H9 (cell line): ENCODE measurements at places on chromosomes 7 and 10.

GRCh38 chr7:771234-772004, 44.3 kb upstream of the PRKAR1B start:
- DNase-seq: no peak

- DNase-seq: peak; percentile 56
Observed at GRCh38 chr7:44145479-44145968, 4.4 kb upstream of the MYL7 start.

DNA sequence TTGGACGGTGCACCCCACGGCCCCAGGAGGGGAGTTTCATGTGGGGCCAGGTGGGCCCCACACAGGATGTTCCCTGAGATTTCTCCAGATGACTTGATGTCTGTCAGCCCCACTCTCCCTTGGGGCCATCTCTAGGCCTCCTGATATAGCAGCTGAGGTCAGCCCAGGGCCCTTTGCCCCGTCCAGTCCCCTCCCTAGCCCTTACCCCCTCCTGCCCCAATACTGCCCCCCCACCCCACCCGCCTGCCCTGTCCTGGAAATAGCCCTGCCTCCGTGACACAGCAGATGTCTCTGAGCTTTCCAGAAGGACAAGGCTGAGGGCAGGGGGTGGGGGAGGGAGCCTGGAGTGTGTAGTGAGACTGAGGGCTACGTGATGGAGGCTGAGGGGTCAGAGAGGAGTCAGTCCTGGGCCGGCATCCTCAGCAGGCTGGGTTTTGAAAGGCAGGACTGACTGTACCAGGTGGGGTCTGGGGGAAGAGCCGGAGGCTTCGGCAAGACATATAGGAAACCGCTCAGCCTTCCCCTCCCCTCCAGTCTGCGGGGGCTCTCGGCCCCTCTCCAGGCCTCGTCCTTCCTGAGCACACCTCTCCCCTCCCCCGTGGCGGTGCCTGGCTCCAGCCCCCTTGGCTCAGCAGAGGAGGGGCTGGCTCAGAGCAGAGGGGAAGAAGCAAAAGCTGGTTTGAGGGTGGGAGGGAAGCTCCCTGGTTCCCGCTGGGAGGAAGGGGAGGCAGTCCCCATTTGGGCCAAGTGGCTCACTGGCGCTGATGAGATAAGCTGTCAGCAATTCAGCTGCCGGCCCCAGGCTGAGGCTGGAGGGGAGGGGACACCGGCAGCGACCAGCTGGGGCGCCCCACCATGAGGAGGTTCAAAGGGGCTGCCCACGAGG, 2.0 kb downstream of the FLNC start:
- DNase-seq: peak; percentile 78

DNA sequence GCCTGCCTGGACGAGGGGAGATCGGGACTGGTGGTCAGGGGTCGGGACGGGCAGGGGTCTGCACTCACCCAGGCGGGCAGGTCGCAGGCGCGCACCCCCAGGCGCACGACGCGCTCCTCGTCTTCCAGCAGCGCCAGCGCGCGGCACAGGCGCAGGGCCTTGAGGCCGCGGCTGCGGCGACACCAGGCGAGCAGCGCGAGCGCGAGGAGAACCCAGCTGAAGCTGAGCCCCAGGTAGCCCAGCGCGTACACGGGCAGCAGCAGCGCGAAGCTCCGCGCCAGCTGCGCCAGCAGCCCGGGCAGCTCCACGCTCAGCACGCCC, 328 bp downstream of the ESYT2 start:
- DNase-seq: peak; percentile 43

- no peak for DNase-seq
Observed at GRCh38 chr10:24465891-24466818, 257.2 kb downstream of the KIAA1217 start.

DNA sequence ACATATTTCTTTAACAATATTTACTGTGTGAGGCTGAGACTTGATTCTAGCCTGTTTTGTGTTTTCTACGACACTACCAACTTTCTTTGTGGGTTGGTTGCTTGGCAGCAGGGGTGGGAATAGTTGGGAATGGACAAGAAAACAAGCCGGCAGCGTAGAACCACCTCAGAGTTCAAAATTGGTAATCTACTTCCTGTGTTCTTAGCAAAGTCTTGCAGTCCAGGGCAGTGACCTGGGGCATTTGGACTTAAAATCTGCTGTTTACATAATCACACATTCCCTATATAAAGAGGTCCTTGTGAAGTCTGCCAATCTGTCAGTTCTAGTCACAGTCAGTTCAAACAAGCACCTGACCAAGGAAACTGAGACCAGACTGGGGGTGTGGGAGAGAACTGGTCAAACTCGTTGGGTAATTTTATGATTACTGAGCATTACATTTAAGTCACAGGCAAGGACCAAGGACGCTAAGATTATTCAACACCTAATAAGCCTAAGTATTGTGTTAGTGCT, 167.9 kb downstream of the CPEB3 start:
- no peak for DNase-seq

DNA sequence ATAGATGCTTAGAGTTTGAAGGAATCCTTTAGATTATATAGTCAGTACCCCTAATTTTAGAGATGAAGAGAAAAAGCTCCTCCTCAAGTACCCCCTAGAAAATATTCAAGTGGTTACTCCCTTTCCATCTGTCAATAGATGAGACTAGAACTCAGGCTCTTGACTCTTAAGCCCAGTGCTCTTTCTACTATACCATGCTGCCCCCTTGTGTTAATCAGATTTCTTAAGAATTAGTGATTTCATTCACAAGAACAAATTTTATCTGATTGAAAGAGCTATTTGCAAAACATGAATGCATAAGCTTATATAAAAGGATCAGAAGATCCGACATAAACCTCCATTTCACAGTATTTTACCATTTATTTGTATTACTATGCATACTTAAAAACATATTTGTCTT, 179.3 kb downstream of the TFEC start:
- DNase-seq: no peak

DNA sequence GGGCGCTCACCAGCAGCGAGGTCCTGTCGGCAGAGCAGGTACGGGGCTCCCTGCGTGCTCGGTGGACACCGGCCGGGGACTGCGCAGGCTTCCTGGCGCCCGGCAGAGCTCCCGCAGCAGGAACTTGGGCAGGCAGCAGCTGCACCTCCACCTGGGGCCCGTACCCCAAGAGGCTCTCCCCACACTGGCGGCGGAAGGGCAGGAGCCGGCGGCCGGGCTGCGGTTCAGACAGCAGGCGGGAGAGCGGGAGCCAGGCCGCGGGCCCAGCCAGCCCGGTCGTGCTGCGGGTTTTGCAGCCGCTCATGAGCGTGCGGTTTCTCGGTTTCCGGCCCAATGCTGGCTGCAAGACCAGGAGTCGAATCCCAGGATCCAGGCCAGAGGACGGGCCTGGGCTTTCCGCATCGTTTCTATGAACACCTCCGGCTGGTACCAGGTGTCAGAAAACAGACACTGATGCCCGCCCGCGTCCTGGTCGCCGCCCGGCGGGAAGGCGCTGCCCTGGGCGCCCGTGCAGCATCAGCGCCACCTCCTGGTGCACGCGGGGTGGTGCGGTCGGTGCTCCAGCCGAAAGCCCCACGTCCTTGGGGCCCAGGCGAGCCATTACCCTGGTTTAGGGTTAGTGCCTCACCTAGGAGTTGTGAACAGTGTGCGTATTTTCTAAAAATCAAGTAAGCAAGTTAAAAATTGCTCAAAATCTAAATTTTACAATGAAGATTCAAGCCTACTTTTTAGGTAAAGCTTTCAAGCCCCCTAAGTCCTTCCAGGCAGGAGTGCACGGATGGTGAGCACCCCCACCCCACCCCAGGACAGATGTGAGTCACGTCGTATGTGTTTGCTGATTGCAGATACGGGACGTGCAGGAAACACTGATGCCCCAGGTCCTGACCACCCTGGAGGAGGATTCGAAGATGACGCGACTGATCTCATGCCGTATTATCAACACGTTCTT, 47.4 kb upstream of the PRKAR1B start:
- peak; percentile 81 for DNase-seq

DNA sequence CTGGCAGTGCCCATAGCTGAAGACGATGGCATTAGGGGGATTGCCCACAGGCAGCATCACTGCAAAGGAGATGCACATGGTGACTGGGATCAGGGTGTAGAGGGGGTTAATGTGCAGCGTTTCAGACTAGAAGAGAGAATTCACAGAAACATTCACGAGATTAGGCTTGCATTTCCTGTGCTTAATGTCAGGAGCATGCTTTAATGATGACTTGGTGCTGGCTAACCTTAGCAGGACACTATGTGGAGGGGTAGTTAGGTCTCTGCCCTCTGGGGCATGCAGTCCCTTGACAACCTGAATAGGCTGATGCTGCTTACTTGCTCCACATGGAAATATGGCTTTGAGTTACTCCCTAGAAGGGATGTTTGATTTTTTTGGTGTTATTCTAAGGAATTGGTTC, 21.8 kb downstream of the STMP1 start:
- DNase-seq: no peak

- no peak for DNase-seq
Observed at GRCh38 chr10:103980288-103980906, 13.5 kb downstream of the SLK start.

DNA sequence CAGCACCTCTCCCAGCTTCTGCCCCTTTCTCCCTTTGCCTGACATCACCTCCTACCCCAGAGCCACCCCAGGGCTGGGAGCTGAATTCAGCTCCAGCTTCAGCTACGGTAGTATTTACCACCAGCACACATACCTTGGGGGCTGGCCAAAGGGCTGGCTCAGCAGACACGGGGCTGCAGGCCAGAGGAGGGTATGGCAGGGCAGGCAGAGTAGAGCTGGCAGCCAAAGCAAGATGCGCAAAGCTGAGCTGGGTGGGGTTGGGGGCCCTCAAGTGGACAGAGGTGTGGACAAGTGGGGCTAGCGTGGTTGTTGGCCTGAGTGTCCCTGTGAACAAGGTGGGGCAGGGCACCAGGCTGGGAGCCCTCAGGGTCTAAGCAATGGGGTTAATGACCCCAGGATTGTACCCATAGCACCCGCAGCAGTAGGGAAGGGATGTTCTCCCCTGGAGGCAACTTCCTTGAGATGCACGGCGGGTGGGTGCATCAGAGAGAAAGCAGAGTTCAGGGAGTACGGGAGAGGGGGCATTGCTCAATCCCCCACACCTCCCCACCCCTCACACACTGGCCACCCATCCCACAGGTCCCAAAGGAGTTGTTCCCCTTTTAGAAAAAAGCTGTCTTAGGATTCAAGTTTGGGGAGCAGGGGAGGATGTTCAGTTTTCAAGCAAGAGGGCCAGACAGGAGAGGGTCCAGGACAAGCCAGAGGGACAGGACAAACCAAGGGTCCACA, 8.0 kb downstream of the VSIR start:
- DNase-seq: no peak

DNA sequence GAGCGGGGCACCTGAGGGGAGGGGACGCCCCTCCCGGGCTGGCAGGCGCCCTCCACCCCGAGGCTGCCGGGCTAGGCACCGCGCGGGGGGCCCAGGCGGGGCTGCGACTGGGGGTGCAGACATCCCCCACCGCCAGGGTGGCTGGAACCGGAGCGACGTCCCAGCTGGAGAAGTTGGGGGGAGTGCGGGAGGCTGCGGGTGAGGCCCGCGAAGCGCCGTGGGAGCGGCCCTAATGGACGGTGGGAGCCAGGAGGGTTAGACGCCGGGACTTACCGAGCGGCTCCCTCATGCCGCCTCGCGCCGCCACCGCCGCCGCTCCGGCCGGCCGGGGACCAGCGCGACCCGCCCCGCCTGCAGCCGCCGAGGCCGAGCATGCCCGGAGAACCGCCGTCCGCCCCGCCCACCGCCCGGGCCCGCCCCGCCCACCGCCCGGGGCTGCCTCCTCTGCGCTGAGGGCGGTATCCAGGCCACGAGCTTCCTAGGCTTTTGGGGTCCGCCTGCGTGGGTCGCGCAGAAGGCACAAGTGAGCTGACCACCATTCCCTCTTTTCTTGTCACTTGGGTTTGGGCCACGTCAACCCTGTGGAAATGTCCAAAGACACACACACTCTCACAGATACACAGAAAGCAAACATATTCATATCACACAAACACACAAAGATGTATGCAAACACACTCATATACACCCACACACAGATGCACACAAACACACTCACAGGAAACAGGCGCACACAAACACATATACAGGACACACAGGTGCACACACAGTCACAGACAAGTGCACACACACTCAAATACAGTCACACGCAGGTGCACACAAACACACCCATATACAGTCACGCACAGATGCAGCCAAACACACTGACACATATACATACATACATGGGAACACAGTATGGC, at the start of gene JCAD:
Gene JCAD, minus strand, starts transcription at position 378 of the 899 bp plus-strand sequence. CDS start 11,774 bp downstream, outside the sequence.
- peak; percentile 77 for DNase-seq

DNA sequence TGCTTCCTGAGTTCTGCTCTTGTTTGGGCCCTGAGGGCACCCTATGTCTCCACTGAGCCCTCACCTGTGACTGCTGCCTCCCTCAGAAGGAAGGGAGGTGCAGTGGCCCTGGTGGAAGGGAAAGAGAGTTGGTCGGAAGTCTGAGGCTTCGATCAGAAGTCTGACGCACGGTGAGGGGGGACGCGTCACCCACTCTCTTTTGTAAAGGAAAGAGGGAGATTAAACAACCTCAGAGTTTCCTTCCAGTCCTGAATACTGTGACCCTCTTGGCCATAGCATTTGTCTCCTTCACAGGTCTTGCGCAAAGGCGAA, 31.4 kb upstream of the TRIM8 start:
- DNase-seq: no peak

- no peak for DNase-seq
Observed at GRCh38 chr7:140200061-140200989, 23.5 kb upstream of the KDM7A start.

DNA sequence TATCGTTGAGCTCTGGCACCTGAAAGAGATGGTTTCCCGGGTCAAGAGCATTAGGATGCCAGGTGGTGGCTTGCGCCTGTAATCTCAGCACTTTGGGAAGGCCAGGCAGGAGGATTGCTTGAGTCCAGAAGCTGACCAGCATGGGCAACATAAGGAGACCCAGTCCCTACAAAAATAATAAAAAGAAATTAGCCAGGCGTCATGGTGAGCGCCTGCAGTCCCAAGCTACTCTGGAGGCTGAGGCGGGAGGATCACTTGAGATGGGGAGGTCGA, 6.1 kb upstream of the KCP start:
- DNase-seq: no peak

- DNase-seq: no peak
Observed at GRCh38 chr10:104437226-104437625, 83.6 kb downstream of the CFAP58 start.

DNA sequence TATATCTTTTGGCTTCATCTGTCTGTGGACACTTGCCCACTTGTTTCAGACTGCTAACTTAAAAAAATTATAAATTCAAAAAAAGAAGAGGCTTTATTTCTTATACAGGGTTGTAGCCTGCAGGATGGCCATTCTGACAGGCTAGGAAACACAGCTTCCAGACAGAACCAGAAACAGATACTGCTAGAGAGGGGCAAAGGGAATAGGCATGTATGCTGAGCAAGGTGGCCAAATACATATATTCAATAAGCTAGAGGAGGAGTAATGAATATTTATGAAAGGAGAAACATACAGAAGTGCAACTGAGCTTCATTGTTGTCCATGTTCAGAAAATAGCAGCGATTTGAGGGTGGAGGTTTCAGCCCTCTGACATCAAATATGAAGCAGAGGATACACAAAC, 22.0 kb upstream of the MAGI2 start:
- DNase-seq: no peak

GRCh38 chr10:58158806-58159205, 108.9 kb downstream of the IPMK start:
- no peak for DNase-seq

DNA sequence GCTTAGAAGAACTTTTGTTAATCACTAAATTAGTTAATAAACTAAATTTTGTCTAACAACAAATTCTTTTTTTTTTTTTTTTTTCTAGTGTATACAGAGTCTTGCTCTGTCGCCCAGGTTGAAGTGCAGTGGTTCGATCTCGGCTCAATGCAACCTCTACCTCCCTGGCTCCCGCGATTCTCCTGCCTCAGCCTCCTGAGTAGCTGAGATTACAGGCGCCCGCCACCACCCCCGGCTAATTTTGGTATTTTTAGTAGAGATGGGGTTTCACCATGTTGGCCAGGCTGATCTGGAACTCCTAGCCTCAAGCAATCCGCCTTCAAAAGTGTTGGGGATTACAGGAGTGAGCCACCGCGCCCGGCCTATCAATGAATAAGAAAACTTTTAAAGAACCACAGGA, 1.1 kb upstream of the IQUB start:
- no peak for DNase-seq
